ENCODE measurements at places on chromosomes 4 and X.

DNA sequence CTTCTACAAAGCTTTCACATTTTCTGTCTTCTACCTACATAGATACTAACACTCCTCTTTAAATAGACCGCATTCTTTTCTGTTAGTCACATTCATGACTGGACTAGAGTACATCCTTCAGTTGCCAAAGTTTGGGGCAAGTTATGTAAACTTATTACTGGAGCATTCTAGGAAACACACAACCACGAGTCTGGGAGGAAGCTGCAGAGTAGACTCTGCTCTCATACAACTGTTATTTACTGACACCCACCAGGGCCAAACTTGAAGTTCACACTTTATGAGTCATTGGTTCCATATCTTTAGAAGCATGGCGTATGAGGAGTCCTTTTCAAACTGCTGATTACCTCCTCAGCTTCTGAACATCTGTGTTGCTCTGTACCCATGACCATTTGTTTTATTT, 87.0 kb downstream of the RNF150 start:
- no peak for DNase-seq

DNA sequence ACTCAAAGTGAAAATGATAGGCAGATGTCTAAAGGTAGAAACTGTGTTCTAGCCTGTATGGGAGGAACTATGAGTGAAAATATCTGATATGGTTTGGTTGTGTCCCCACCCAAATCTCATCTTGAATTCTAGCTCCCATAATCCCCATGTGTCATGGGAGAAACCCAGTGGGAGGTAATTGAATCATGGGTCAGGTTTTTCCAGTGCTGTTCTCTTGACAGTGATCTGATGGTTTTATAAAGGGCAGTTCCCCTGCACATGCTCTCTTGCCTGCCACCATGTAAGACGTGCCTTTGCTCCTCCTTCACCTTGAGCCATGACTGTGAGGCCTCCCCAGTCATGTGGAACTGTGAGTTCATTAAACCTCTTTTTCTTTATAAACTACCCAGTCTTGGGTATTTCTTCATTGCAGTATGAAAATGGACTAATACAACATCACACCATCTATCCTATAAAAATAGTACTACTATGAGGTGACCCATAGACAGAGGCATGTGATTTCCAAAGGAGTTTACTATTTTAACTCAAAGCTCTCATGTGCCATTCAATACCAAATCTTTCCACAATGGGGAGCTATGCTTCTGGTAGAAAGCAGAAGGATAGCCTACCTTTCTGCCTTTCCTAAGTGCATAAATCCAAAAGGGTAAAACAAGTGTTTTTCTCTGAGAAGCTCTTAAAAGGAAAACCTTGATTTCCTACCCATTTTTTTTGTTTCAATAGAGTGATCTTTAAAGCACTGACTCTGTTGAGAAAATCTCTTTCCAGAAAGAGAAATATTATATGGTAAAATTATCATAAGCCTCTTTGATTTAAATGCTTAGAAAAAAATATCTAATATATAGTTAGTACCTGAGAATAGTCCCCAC, 38.8 kb downstream of the SEC31A start:
- no peak for DNase-seq

DNA sequence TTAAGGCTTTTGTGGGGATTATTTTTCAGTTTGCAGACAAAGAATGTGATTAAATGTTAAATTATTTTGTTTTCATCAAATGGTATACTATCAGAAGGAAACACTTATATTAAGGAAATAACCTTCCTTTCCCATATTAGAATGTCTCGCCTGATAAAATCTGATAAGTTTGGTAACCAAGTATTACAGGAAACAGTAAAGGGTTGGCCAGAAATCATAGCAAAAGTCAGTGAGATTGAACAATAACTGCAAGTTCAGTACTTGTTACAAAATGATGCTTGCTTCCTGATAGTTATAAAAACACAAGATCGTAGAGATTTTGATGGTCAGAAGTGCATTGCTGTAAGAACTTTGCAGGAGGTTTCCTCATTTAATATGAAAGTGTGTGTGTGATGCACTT, 40.5 kb downstream of the FABP2 start:
- DNase-seq = no peak

GRCh38 chr4:184408684-184409081, 65.7 kb downstream of the IRF2 start:
- DNase-seq = no peak

- no peak for DNase-seq
These were observed 139.7 kb downstream of the EFHC2 start for GRCh38 chrX:44203791-44204190.

GRCh38 chr4:42785817-42786216, 106.7 kb upstream of the GRXCR1 start:
- no peak for DNase-seq

DNA sequence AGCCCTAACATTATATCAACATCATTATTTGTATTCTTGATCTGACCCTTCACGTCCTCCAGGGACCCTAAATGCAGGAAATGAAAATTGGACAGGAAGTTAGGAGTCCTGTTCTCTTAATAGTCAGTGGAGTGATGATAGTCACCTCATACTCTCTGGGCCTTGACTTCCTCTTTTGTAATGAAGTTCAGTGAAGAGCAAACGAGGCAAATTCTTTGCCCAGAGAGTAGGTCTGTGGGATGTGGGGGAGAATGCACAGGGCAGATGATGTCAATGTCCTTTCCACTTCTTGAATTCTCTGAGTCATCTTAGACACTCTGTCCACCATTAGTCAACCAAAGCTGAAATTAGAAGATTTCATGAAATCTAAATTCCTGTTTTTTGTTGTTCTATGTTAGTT, 17.1 kb upstream of the GPRIN3 start:
- no peak for DNase-seq

DNA sequence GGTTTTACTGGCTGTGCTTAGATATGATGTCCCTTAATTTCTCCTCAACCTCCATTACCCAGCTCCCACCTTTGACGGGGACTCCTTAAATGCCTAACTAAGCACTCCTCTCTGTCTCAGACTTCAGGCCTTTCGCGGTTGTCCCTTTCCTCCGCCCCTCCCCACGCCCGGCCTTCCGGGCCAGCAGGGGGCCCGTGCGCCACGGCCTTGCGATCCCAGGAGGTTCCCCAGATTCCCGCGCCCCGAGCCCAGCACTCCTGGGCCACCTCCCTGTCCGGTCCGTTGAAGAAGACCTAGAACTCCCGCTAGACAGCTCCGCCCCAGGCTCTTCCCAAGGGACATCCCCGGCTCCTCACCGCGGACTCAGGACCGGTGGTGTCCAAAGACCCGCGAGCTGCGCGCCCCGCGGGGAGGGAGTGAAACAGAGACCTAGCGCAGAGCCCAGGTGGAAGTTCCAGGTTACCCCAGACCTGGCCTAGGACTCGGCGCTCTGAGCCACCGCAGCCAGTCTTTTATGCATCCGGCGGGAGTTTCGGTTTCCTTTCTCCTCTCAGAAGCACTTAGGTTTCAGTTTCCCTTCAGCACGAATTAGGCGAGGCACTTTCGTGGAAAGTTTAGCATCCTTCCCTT, at the start of gene DDX60:
Gene DDX60, minus strand, starts transcription at position 487 of the 630 bp plus-strand sequence. CDS start 7,493 bp downstream, outside the sequence.
- DNase-seq = peak; percentile 64

- no peak for DNase-seq
These were observed 45.6 kb downstream of the ARFIP1 start for GRCh38 chr4:152825336-152825735.

GRCh38 chr4:79281566-79282359, 44.1 kb downstream of the NAA11 start:
- DNase-seq = no peak

- DNase-seq = no peak
These were observed 435 bp upstream of the MGST2 start for GRCh38 chr4:139665079-139665689.

GRCh38 chr4:84892950-84893349, 73.5 kb downstream of the WDFY3 start:
- no peak for DNase-seq

DNA sequence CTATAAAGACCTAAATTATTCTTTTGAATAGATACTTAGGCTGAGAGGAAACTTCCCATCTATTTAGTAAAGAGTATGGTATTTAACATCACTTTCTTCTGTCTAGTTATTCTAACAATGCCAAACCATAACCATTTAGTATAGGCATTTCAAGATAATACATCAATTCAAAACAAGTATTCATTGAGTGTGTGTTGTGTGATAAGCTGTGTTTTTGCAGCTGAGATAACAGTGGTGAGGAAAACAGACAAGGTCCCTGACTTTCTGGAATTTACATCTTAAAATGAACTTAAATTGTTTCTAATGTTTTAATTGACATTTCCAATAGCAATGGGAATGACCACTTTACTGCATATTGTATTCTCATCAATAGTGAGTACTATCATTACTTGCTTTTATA, 22.4 kb upstream of the TSPAN5 start:
- no peak for DNase-seq

GRCh38 chrX:13345037-13345436, 25.2 kb upstream of the ATXN3L start:
- no peak for DNase-seq

- DNase-seq = peak; percentile 51
These were observed 45.8 kb upstream of the CLCN4 start for GRCh38 chrX:10110984-10111363.

GRCh38 chr4:186554914-186555827, at the start of gene MTNR1A:
MTNR1A (minus strand) TSS chr4:186555567; CDS start chr4:186555365, 202 bp downstream.
- DNase-seq = no peak

- no peak for DNase-seq
These were observed 82.1 kb downstream of the BCOR start for GRCh38 chrX:40015693-40016092.

GRCh38 chr4:106830879-106831278, 205.2 kb downstream of the DKK2 start:
- no peak for DNase-seq

GRCh38 chr4:48252313-48252712, 17.3 kb downstream of the TEC start:
- DNase-seq = no peak

DNA sequence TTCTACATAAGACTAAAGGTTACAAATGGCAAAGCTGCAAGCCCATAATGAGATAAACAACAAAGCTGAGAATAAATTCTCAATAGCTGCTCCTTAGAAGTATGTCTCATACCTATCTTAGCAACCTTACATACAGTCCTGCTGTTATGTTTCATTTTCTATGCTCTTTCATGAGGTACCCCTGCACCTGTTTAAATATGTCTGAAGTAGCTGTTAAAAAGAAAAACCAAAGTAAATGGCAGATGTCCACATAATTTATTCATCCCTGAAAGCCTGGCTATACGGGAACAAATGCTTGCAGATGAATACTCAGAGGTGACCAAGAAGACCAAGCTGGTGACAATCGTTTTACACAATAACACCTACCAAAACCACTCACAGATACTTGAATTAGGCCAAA, 22.5 kb downstream of the PPA2 start:
- DNase-seq = no peak

DNA sequence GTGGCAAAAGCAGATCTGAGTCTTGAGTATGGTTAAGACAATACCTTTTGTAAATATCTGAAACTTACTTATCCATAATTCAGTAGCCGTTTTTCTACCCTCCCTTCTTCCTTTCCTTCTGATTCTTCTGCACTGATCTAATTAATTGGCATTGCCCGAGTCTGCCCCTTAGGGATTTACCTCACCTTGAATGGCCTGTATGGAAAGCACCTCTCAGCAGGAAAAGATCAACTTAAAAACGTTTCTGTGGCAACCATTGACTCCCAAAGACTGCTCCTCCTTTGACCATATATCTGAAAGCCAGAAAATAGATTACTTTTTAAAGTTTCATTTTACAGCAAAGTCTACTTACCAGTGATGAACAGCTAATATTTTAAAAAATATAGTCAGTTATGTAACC, 496.5 kb upstream of the LCORL start:
- no peak for DNase-seq
